ENCODE measurements at places on chromosomes 4 and X.

- DNase-seq: no peak
Observed at GRCh38 chr4:140739971-140740370, 16.2 kb downstream of the TBC1D9 start.

DNA sequence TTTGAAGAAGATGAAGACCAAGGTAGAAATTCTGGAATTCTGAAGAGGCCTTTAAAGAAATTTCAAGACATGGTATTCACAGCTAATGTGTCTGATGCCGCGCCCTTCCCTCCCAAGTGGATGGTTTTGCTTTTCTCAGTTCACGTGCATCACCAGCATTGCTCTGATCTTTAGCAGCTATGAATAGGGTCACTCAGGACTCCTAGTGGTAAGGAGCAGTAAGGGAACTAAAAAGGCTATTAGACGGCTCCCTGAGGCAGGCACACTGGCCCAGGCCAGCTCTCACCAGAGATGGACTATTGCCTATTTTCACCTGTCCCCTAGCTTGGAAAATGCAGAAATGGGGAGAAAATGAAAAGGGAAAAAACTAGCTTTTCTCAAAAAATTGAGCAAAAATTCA lies 447.5 kb upstream of the RASGEF1B start:
- DNase-seq: no peak

DNA sequence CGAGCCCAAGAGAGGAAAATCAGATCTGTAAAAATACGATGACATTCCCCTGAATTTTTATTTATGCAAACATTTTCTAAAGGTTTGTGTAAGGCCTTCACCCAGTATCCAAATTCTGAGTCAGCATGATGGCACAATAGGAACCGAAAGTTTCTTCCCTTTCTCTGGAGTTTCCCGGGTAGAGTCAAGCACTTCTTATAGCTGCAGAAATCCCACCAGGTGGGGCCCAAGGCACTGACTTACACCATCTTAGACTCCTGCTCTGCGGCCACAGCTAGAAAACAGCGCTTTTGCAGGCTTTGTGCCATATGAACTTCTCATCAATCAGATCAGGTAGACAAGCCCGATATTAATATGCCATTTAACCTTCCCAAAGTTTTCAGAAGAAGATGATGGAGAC lies 13.4 kb downstream of the LEF1 start:
- DNase-seq: no peak

DNA sequence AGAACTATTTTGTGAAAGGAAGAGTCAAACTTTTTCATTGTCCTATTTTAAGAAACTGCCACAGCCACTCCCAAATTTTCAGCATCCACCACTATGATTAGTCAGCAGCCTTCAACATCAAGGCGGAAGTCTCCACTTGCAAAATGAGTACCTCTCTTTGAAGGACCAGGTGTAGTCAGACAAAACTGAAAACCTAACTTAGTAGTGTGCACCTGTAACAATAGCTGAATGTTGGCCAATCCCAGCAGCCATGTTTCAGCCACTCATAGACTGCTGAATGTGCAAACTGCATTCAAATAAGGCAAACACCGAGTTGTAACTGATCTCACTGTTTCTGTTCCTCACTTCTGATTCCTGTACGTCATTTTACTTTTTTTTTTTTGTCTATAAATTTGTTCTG lies 341.1 kb downstream of the IL15 start:
- no peak for DNase-seq

GRCh38 chr4:181939199-181939945 lies 303.8 kb upstream of the TENM3 start:
- no peak for DNase-seq

DNA sequence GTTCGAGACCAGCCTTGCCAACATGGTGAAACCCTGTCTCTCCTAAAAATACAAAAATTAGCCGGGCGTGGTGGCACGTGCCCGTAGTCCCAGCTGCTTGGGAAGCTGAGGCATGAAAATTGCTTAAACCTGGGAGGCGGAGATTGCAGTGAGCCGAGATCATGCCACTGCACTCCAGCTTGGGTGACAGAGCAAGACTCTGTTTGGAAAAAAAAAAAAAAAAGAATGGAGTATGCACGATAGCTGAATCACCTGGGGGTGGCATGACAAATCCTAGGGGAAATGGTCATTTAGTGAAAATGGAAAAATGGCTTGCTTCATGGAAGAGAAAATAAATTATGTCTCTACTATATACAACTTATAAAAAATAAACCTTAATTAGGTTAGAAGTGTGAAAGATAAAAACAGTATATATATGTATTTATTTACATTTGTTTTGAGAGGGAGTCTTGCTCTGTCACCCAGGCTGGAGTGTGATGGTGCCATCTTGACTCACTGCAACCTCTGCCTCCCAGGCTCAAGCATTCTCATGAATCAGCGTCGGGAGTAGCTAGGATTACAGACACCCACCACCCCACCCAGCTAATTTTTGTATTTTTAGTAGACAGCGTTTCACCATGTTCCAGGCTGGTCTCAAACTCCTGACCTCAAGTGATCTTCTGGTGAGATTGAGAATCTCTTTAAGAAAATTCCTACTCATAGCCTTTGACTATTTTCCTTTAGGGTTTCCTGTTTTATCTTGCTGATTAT lies 19.3 kb upstream of the ING2 start:
- no peak for DNase-seq

DNA sequence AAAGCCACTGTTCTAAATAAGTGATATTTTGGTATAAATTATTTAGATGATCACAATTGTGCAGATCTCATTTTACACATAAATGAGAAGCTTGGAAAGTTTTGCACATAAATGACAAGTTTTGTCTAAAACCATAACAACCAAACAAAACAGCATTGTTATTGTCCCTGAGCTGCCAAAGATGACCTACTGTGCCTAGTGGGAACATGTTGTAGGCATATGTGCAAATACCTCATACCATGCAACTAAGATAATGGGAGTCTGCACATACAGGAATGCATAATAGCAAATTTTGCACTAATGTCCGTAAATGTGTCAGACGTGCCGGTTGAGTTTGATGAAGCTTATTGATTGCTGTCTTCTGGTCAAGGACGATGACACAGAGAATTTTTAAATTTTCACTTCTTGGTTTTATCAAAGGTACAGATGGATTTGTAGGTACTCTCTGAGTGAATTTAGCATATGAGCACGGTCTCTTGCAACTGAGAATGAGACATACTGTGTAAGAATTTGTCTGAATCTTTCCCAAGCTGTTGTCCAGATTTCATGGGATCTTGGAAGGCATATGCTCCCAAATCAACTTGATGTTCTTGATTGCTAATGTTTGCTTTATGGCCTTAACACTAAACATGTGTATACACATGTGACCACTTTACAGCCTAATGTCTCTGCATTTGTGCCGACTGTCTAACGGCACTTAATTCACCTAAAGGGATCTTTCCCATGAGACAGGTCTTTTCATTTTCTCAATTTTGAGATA lies 1133.5 kb downstream of the FAT4 start:
- DNase-seq: no peak

DNA sequence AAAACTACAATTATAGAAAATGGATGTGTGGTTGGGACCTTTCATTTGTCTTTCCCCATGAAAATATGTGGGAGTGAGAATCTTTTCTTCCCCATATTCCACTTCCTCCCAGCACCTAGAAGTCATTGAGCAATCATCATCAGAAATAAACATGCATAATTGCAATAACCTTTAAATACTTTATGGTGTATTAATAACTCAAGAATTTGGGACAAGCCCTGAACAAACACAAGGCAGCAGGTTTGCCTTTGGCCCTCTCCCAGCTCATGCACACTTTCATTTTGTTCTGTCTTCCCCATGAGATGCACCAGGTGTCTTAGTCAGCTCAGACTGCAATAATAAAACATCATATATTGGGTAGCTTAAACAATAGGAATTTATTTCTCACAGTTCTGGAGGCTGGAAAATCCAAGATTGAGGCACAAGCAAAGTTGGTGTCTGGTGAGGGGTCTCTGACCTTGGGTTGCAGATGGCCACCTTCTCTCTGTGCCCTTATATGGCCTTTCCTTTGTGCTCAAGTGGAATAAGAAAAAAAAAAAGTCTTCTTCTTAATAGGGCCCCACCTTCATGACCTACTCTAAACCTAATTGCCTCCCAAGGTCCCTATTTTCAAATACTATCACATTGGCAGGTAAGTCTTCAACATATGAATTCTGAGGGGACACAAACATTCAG lies 34.7 kb upstream of the TMEM184C start:
- DNase-seq: no peak

GRCh38 chr4:65089666-65090065 lies 580.6 kb downstream of the EPHA5 start:
- DNase-seq: no peak

DNA sequence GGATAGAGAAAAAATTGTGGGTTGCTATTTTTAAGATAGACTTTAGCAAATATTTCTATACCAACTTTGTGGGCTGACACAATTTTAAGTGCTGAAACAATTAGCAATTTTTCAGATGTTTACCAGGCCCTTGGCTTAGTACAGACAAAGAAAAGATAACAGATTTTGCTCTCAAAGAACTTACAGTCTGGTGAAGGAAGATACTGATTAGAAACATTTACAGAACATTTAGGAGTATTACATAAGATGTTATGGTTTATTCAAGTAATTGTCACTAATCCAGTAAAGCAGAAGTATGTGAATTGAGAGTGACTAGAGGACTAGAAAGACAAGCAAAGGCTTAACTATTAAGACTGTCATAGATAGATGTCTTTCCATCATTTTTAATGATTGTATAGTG lies 35.3 kb upstream of the NDUFC1 start:
- no peak for DNase-seq

DNA sequence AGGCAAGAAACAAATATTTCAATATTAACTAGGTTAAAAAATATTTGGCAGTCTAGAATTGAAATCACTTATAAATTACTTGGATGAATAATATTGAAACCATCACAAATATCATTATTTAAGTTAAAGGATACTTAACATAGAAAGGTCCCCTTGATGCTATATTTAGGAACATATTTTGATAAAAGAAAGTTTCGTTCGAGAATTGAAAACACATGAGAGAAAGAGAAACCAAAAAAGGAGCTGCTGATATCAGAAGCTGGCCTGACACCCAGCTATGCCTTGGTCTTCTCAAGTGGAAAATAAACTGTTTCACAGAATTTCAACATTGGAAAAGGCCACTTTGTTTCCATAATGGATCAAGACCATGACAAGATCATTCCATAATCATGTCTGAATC lies 762.4 kb downstream of the DMD start:
- DNase-seq: no peak

GRCh38 chr4:153413842-153414241 lies 52.3 kb upstream of the TMEM131L start:
- no peak for DNase-seq

DNA sequence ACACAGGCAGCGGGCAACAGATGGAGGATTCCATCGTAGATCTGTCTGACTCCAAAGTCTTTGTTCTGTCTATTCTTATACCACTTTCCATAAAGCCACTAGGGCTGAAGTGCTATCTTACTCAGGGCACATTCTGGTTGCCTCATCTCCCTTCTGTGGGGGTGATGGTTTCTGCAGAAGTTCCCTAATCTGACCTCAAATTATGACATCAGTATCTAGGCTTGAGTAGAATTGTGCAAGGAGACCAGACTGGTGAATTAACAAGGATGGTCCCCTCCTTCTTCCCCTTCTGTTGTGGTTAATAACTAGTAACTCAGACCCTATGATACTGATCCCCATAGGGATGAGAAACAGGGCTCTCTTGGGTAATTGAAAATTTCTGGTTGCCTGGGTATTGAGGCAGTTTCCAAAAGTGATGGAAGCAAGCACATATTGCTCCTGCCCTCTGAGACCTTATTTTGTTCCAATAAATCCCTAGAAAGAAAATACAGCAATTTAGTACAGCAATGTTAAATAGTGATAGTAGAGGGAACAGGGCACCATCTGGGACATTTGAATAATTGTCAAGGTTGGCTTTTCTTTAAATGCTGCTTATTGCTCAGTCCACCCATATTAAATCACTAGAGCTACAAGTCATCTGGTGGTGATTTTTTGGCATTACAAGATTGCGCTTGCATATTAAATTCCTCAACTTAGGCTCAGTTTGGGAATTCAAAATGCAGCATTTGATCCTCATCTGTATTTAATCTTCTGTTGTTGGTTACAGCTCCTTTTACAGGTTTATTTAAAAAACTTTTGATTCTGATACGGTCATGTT lies 57.3 kb upstream of the AP1S2 start:
- DNase-seq: no peak

DNA sequence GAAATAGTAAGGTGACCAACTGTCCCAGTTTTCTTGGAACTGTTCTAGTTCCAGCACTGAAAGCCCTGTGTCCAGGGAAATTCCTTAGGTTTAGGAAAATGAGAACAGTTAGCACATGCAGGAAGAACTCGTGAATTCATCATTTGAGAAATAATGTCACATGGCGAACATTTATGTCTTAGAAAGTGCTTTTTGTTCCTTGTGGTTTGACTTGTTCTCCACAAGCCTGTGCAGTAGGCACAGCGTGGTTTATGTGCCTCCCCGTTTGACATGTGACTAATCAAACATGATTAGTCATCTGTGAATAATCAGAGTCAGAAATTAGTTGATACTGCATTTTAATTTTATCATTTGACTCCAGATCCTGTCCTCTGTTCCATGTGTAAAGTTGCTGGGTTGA lies 556.0 kb upstream of the CPEB2 start:
- DNase-seq: no peak

- DNase-seq: no peak
Observed at GRCh38 chrX:153973127-153974002, 811 bp downstream of the TMEM187 start.

DNA sequence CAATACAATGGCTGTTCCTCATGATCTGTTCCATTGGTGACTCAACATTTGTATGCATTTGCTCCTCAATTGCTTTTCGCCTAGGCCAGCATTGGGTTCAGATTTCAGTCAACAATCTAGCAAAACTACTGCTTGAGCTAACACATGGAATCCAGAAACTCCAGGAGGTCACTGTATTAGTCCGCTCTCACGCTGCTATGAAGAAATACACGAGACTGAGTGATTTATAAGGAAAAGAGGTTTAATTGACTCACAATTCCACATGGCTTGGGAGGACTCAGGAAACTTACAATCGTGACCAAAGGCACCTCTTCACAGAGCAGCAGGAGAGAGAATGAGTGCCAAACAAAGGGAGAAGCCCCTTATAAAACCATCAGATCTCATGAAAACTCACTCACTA lies 67.1 kb downstream of the RXFP1 start:
- no peak for DNase-seq

DNA sequence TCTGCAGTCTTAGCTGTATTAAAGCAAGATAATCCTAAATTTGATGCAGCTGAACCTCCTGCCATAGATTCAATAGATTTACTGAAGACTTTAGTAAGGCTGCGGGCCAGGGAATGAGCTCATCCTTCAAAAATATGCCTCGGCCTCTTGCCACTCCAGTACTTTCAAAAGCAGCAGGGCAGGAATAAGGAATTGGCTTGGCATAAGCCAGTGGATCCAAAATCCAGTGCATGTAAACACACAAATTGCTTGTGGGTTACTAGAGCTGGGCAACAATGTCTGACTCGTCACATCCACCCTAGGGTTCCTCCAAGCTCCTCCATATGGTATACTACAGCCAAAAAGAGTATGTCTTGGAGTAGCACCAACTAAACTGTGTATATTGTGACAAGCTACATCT lies 165.0 kb downstream of the AMELX start:
- no peak for DNase-seq

- no peak for DNase-seq
Observed at GRCh38 chr4:107376293-107376692, 340.2 kb upstream of the DKK2 start.

Data from activated CD4-positive, alpha-beta T cell treated with anti-CD3 and anti-CD28 coated beads, Interleukin-2, amount 50 U/mL, for 24 hours (primary cell).